ENCODE measurements at places on chromosomes 6 and 20. TPM values are rescaled to one million over a fixed set of nuclear protein-coding genes. Genes with fewer than 3 reads are reported as not detected.

DNA sequence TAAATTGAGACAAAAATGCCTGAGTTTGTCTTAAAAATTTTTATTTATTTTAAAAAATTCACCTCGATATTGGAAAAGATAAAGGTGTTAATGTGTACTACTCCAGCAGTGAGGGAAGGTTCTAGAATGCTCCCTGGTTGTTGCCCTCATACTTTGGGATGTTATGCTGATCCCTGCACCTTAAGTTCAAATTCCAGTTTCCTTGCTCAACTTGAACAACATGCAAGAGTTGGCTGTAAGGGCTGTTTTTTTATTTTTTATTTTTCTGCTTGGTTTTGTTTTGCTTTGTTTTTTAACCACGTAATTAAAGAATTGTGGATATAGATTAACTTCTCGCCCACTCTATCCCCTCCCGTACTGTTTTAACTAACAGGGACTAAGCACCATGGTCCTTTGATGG lies 158.7 kb upstream of the CITED2 start:
- no peak for DNase-seq

DNA sequence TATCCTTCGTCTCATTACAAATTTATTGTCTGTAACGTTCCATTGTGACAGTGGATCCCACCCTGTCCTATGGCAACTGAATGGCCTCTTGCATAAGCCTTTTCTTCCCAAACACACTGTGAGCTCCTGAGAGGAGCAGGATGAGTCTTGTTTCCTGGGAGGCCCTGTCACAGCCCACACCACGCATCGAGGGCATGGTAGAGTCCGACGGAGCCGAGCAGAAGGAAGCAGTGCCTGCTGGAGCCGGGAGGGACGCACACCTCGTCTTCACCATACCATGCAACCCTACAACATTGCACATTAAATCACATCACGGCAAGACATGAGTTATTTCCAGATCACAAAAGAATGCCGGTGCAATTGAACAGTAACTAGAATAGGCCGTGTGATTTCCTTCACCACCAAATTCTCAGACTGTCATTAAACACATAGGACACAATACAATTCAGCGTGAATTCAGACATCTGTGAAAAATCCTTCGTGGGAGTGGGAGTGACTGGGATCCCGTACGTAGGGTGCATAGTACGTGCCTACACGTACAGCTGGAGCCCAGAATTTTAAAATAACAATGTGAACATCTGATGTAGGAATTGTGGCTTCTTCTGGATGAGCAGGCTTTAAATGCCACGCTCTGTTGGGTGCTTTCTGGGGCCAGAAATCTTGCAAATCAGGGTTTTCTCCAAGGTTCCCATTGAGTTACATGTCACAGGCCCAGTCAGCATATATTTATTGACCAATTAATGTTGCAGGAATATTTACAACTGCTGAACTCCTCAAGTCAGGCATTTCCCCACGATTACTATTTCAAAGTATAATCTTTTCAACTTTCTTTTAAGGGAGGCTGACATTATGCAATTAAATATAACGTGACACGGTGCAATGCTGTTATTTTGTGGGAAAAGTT lies 201.8 kb downstream of the TTLL2 start:
- DNase-seq = no peak

DNA sequence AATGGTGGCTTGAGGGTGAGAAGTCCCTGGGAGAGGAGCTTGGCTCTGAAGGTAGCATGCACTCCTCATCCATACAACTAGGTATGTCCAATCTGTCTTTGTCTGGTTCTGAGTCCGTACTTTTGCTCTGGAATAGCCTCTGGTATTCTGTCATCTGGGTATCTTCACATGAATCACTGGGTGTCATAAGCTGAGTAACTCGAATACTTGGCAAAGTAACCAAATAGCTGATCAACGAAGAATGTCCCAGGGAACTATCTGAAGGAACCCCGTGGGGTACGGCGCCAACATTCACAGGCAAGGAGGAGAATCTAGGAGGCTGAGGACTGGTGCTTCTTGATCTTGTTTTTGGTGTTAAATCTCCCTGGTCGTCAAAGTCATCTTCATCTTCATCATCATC lies 184.8 kb downstream of the HIVEP2 start:
- peak; percentile 71 for DNase-seq

- DNase-seq = peak; percentile 97
Observed at GRCh38 chr6:3732345-3733141, 19.0 kb downstream of the PXDC1 start.

- no peak for DNase-seq
Observed at GRCh38 chr6:110514818-110515217, 38.4 kb upstream of the SLC22A16 start.

- no peak for DNase-seq
Observed at GRCh38 chr6:167470101-167470835, 145.4 kb downstream of the TTLL2 start.

- DNase-seq = no peak
Observed at GRCh38 chr6:105890521-105891244, 195.5 kb upstream of the PRDM1 start.

DNA sequence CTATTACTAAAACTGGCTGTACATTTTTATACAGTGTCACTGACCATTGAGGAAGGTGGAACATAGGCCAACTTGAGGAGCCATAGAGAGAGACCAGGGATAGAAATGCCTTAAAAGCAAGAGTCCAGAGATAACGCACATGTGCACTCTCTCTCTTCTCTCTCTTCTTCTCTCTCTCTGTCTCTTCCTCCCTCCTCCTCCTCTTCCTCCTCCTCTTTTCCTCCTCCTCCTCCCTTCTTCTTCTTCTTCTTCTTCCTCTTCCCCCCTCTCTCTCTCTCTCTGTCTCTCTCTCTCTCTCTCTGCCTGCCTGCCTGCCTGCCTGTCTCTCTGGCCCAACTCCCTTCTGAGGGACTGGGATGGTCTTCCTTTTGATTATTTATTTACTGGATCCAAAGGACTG lies 16.3 kb upstream of the ADIG start:
- no peak for DNase-seq

The SLC35A1 gene
- total RNA-seq = 16.4 TPM

The TSPYL4 gene
- 25.8 TPM for total RNA-seq

The C2 gene
- total RNA-seq = 0.20 TPM

The SLC22A7 gene
- not detected for total RNA-seq

All from astrocyte (in vitro differentiated cells and primary cell).